ENCODE measurements at places on chromosomes 7 and 10.

GRCh38 chr7:107079212-107079940 lies 34.9 kb downstream of the PRKAR2B start:
- DNase-seq = no peak

DNA sequence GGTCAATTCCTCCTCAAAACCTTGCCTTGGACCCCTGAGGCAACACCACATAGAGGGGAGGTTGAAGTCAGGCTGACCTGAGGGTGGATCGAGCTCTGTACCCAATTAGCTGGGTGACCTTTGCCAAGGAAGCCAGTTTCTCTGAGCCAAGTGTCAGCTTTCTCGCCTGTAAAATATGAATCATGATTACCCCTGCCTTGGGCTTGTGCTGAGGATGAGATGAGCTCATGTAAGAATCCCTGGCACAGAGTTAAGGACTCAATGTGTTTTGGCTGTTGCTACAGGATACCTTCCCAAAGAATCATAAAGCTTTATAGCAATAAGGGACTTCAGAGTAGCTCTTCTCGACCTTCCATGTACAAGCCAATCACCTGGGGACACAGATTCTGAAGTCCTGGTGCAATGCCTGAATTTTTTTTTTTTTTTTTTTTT lies 43.5 kb upstream of the CACUL1 start:
- no peak for DNase-seq

DNA sequence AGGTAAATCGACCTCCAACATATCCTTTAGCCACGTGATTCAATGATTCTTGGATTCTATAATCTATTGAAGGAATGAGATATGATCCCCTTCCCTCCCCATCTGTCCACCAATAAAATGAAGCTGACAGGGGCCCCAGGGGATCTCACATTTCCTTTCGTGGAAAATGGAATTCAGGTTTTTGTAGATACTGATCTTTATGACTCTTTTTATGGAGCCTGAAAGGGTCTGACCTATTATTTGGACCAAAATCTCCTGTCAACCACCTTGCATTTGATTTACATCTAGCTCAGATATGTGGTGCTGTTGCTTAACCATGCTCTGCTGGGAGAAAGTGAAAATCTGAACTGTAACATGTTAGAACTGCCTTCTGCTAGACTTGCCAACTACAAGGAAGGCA lies 234.0 kb upstream of the CXCL12 start:
- DNase-seq = no peak

- no peak for DNase-seq
Observed at GRCh38 chr10:88721392-88721791, 15.3 kb downstream of the LIPK start.

DNA sequence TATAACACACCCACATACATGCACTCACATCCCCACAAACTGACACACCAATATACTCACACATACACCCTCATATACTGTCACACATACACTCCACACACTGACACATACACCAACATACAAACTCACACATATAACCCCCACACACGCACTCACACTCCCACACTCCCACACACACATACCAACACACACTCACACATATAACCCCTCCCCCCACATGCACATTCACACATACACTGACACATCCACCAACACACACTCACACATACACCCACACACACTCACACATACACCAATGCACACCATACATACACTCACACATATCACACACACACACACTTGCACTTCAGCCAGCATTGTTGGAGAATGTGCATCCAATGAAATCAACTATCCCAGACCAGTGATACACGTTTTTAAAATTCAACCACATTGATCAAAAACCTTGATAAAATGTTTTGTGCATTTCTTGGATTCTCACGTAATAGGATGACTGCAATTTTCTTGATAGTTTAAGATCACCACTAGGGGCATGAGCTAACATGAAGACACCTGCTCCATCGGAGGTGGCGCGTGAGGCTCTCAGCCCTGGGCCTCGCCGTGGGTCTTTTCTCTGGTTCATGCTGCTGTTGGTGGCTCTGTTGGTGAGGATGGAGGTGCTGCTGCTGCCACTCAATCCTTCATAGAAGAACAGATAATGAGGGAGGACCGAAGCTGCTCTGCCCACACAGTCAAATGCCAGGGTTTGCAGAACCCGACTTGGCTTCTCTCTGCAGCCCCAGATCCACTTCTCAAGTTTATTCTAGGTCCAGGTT lies 32.1 kb upstream of the CHST15 start:
- peak; percentile 45 for DNase-seq

DNA sequence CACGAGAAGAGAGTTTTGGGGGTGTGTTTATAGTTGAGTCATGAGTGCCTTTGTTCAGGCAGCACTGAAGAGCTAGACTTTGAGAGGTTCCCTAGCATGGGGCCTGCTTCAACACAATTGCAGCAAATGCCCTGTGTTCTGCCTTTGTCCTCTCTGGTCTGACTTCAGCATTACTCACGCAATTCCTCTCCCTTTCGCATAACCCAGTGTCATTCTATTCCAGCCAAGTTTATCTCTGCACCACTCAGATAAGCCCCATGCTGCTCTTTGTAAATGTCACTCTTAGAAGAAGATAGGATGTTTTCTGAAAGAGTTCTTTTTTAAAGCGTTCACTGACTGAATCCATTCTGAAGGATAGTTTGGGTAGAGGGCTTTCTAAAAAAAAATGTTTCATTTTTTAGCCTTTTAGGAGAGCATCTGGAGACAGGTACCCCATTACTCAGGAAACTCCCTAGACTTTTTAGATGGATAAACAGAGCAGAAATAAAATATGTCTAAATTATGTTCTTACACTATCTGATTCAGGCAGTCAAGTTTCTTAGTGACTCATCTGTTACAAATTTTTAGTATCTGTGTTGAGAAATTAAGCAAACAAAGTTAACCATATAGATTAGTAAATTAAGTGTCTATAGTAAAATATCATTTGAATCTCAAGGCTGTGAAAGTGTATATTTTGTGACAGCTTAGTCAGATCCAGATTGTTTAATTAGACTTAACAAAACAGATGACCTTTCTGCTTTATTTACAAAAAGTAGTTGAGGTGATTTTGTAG lies 318.5 kb downstream of the GPR158 start:
- DNase-seq = no peak

GRCh38 chr7:93036149-93036640 lies 81.6 kb downstream of the SAMD9 start:
- DNase-seq = no peak

GRCh38 chr7:101562531-101563197 lies 66.4 kb downstream of the MYL10 start:
- no peak for DNase-seq

GRCh38 chr10:80192553-80192952 lies 12.8 kb downstream of the ANXA11 start:
- DNase-seq = no peak

DNA sequence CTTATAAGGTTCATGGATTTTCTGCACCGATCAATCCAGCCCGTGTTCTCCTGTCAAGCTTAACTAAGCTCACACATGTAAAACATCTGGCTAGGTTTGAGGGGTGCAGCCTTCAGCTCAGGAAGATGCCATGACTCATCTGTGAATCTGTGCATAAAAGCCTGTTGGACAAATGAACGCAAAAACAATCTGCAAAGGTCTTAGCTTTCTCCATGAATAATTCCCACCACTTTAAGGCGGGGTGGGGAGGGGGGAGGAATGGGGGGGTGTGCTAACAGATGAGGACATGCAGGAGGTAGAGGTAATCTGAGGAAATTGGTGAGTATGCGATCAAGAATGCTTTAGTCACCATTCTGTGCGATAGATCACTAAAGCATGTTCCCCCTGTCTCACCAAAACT lies 4.8 kb downstream of the DOCK4 start:
- no peak for DNase-seq

- no peak for DNase-seq
Observed at GRCh38 chr7:76233538-76234281, 32.0 kb downstream of the SRRM3 start.

DNA sequence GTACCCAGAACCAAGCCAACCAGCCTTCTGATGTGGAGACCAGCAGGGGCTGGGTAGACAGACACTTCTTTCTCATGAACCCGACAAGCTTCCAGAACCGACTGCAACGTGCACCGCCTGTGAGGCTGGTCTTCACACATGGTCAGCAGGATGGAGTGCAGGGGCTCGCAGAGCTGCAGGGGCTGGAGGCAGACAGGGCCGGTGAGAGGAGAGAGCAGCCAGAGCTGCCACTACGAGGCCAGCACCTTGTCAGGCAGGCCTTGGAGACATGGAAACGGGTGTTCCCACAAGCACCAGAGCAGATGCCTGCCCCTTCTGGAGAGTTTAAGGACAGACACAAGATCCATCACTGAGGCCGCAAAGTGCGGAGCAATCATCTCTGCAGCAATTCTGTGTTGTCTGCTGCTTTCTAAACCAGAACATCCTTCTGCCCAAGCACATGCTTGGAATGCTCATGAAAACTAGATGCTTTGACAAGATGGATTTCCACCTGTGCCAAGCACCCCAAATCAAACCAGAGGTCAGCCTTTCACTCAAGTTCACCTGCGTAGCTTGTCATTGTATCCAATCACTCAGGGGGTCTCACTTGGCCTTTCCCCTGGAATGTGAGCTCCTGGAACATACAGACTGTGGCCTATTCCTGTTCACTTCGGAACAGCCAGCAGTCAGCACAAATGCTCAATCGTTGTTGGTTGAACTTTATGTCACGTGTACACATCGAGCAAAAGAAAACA lies 32.2 kb downstream of the FRMPD2 start:
- DNase-seq = no peak

GRCh38 chr10:113627836-113628235 lies 36.0 kb downstream of the NRAP start:
- no peak for DNase-seq

DNA sequence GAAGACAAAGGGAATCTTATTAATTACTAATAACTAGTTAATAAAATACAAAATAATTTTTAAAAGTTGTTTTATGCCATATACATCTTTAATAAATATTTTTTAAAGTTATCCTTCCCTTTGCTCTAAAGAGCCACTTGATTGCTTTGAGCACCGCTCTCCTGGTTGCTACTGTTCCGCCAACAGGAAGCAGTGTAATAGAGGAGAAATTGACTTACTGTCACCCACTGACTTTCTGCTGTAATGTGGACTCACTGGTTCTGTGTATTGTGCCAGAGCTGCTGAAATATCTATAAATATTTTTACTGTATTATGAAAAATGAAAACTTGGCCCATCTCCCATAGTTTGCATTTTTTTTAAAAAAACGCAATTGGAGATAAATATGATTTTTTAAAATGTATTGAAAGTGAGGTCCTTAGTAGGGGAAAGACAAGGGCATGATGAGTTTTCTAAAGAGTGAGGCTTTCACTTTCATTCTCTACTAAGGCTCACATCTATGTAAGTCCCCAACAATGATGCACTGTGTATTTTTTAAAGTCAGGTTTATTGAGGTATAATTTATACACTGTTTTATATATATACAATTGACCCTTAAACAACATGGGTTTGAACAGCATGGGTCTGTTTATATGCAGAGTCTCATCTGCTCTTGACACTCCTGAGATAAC lies 100.5 kb downstream of the NPY start:
- DNase-seq = no peak

All from T47D (cell line).